H54 (cell line): ENCODE measurements at places on chromosomes 7 and 10.
A peak's percentile ranks its signal among the peaks of the same experiment; 100 is the strongest.

GRCh38 chr7:123148813-123149212 is 51.0 kb downstream of the SLC13A1 start:
- no peak for DNase-seq

DNA sequence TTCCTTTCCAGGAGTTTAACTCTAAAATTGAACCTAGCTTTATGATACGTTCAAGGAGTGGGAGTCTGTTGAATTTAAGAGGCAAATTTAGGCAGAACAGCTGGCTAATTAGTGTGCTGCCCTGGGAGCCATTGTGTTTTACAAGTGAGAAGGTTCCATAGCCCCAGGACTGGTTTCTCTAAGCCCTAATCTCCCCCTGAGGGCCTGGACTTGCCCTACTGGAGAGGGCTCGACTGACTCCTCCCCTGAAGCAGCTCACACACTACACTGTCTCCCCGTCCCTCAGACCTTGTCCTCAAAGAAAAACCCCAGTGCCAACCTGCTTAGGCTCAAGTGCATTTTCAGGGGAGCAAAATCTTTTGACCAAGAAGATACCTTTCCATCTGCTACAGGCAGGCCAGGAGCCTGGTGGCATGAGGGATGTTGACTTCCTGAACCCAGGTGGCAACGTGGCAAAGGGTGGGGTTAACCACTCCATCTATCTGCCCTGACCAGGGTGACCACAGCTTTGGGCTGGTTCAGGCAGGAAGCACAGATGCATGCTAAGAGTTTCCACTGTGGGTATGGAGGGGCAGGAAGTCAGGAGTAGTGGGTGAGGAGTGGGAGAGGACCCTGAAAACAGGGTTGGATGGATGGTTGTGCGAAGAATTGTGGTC is 68.9 kb upstream of the CARD11 start:
- DNase-seq: no peak

- no peak for DNase-seq
Measured at GRCh38 chr7:131007439-131008330, 273.7 kb upstream of the KLF14 start.

- DNase-seq: no peak
Measured at GRCh38 chr10:122852261-122852660, 6.6 kb upstream of the CUZD1 start.

DNA sequence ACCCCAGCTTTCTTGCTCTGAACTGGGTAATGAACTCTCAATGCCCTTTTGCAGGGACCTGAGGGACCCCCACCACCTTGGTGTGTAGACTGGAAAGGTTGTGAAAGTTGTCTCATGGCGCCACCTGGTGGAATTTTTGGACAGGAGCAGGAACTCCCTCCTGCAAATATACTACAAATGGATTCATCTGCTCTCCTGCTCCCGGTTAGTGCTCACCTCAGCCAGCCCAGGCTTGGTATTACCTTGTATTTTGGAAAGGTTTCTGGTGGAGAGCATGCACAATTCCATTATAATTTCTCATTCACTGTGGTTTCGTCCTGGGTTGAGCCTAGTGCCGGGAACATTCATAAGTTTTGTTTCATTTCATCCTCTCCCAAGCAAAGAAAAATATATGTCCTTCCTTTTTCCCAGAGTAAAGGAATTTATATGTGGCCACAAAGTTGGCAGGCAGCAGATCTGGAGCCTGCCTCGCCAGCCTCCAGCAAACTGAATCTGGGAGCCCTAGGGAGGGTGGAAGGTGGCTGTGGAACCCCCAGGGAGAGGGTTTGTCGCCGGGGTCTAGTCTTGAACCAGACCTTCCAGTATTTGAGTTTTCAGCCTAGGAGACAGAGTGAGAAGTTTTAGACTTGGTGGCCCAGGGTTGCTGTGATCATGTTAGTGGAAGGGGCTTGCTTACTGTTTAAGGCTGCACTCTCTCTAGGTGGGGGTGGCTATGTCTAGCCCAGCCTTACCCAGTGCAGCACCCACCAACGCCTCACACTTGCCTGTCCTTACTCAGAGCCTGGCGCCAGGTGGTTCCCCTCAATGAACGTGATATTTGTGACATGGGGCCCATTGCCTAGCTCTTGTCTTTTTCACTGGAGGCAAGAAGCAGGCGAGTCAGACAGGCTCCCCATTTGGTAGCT is 9.5 kb downstream of the FAM241B start:
- peak; percentile 87 for DNase-seq
